ENCODE measurements at places on chromosomes 6 and 20.

DNA sequence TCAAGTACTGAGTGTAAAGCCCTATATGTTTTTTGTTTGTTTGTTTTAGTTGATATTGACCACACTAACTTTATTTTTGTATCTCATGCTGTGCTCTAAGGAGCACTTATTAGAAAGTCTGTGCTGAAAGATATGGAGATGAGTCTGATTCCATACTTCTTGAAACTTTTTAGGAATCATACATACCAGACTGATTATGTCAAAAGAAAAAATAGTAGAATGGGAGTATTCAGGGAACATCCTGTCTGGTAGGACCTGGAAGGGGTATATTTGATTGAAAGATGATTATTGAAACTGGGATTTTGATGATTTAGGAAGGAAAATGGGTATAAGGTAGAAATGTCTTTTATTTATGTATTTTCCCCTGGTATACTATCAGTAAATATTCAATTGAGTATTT lies 111.4 kb downstream of the QKI start:
- DNase-seq, result no peak

DNA sequence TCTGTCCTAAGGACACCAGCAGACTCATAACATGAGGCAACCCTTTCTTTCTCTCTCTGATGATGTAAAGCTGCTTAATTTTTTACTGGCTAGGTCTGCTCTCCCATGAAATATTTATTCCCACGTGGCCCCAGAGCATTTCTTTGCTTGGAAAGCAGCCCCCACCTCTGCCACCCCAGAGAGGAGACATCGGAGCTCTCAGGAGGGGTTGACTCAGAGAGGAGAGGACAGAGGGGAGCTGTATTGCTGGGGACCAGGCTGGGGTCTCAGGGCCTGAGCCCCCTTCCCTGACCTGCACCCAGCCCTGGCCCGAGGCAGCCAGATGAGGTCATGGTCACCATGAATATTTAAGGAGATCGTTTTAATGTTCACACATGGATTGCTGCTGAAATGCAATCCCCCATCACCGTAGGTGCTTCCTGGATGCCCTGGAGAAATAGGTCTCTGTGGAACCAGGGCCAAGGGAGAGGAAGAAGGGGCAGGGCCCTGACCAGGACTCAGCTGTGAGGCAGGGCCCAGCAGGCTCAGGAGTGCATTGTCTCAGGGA lies 117.5 kb downstream of the DLL1 start:
- no peak for DNase-seq

- peak; percentile 31 for DNase-seq
Observed at GRCh38 chr6:105850261-105851112, 235.6 kb upstream of the PRDM1 start.

- DNase-seq, result no peak
Observed at GRCh38 chr6:116229287-116229913, 24.5 kb downstream of the TSPYL4 start.

DNA sequence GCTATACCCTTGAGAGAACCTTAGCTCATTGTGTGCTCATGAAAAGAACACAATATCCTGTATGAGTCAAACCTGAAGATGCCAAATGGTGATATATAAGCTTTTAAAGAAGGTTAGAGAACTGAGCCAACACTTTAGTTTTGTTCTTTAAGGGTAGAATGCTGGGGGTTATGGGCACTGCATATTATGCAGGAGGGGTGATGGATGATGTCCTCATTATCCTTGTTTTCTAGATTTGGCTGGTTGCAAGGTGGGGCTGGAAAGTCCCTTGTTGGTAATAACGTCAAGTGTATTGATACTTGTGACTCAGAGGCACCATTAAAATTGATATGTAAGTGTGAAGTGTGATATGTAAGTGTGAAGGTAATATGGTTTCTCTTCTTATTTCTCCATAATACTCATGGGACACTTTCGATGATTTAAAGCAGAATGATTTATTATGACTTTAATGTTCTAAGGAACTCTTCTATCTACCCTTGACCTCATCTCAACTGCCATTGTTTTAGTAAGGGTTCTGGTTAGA lies 113.7 kb upstream of the DTNBP1 start:
- no peak for DNase-seq

DNA sequence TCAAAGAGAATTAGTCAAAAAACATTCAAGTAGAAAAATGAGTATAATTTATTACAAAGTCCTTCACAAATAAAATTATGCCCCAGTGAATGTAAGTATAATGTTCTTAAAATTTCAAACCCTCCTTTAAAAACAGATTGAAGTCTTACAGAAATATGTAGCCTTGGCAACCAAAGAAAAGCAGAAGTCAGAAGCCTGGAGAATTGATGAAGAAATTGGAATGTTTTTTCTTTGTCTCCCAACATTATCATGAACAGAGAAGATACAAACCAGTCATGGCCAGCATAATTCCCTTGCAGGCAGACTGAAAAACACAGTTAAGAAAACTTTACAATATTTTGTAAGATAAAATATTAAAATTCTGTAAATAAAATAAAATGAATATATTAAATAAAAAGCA lies 221.9 kb downstream of the TBC1D32 start:
- DNase-seq, result no peak

- DNase-seq, result no peak
Observed at GRCh38 chr6:52640170-52640569, 30.7 kb upstream of the TMEM14A start.

- DNase-seq, result no peak
Observed at GRCh38 chr6:55953335-55953734, 77.9 kb upstream of the BMP5 start.

GRCh38 chr6:170317076-170317475 lies 10.5 kb downstream of the FAM120B start:
- DNase-seq, result no peak

GRCh38 chr6:48535582-48536009 lies 424.6 kb upstream of the PTCHD4 start:
- DNase-seq, result no peak

GRCh38 chr6:28922004-28922820 lies 1.6 kb downstream of the TRIM27 start:
- DNase-seq, result no peak

GRCh38 chr6:92586236-92586977 lies 833.0 kb downstream of the EPHA7 start:
- no peak for DNase-seq

- no peak for DNase-seq
Observed at GRCh38 chr20:59007665-59008511, 834 bp upstream of the CTSZ start.

DNA sequence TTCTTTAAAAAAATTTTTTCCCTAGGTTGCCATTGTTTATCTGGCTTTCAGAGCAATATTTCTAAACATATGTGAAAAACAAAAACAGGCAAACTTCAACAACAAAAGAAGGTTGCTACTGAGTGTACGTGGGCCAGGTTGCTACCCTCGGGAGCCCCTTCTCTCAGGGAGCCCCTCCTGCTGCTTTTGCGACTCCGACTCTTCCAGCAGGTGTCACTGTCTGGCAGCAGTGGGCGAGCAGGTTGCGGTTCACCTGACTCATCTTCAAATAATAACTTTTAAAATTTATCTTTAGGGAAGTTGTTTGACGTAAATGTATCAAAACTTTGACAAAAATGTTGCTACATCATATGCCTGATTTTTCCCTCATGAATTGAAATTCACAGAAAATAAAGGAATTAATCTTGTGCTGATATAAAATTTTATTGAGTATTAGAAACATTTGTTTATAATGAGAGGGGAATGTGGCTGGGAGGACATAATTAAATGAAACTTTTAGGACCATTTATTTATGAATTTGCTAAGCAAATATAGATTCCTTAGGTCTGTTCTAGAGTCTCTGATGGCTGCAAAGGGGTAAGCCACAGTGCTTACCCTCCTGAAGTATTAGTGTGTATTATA lies 138.8 kb downstream of the HIVEP1 start:
- no peak for DNase-seq

- DNase-seq, result no peak
Observed at GRCh38 chr20:43472671-43473380, 15.1 kb downstream of the SRSF6 start.

GRCh38 chr6:100347901-100348550 lies 116.7 kb downstream of the SIM1 start:
- DNase-seq, result no peak

DNA sequence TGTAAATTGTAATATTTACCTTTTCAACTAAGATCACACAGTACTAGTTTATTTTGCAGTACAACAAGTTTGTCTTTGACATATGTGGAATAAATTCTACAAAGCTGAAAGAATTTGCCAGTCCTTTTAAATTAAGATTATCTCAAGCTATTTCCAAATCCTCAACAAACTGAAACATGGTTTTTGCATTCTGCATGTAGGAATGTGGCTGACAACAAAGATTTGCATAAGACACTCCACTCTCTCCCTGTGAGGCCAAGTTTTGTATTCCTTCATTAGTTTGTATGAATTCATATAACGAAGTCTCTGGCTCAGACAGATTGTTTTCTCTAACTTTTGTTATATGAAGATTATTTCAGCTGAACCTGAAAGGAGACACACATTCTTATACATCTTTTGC lies 124.1 kb upstream of the THEMIS start:
- DNase-seq, result no peak

GRCh38 chr20:55052459-55052858 lies 577.1 kb downstream of the DOK5 start:
- DNase-seq, result no peak

- DNase-seq, result peak; percentile 11
Observed at GRCh38 chr6:158249340-158249836, 62.9 kb upstream of the TULP4 start.

DNA sequence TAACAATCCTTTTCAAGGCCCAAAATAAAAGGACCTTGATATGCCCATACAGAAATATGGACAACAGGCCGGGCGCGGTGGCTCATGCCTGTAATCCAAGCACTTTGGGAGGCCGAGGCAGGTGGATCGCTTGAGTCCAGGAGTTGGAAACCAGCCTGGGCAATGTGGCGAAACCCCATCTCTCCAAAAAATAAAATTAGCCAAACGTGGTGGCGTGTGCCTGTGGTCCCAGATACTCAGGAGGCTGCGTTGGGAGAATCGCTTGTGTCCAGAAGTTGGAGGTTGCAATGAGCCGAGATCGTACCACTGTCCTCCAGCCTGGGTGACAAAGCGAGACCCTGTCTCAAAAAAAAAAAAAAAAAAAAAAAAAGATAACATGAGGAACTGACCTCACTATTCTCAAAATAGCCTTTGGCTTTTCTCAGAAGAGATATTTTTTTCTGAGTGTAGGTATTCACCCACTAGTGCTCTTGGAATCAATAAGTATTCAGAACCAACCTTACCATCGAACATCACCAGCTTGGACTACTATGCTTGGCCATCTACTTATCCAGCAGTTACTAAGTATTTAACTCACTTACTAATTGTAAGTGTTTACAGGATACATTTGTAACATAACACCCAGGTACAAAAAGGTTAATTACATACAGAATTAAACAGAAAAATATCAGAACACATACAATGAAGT lies 99.2 kb downstream of the OR2B2 start:
- no peak for DNase-seq

DNA sequence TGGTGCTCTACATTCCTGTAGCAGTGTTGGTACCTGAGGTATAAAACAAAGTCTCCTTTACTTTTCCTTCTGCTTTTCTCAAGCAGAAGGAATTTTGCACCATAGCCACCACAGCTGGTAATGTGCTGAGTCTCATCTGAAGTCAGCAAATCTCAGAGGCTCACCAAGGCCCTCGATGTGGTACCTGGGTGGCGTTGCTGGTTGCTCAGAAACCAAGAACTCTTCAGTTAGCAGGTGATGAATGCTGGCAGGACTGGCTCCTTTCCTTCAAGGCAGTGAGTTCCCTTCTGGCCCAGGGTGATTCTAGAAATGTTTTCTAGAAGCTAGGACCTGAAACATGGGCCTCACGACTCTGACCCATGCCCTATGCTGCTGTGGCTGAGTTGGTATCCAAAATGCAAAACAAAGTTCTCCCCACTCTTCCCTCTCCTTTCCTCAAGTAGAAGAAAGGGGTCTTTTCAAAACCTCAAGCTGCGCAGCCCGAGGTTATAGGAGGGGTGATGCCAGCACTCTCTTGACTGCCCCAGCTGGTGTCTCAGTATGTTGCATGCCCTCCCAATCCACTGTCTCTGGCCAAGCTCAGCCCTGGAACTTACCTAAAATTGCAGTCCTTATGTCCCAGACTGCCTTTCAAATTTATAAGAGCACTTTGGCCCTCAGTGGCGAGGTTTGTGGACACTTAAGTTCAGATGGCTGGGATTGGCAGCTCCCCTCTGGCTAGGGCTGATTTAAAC lies 592.3 kb downstream of the FRK start:
- DNase-seq, result no peak

DNA sequence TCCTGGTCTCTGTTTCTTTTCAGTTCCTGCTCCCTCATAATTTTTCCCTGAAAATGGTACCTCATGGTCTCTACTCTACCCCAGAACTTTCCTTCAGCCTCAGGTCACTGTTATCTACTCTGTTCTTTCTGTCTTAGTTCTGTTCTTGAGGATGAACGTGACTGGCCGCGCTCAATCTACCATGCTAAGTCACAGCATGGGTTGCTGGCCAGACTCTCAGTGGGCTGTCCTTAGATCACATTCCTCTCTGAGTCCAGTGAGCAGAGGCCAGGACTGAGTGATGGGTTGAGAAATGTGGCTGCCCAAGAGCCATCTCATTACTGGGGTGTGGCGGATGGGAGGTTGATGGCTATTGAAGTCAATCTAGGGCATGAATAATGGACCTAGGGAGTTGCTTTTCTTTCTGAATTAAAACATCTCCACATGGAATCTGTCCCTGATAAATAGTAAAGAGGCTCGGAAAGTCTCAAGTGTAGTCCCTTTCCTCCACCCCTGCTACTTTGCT lies 164.0 kb upstream of the DTNBP1 start:
- DNase-seq, result no peak

GRCh38 chr20:6418732-6419131 lies 295.9 kb upstream of the FERMT1 start:
- no peak for DNase-seq

GRCh38 chr6:131206463-131207251 lies 71.4 kb downstream of the AKAP7 start:
- no peak for DNase-seq

- DNase-seq, result no peak
Observed at GRCh38 chr20:5766085-5766764, 16.0 kb downstream of the SHLD1 start.

GRCh38 chr20:35870541-35871258 lies 83.6 kb downstream of the SCAND1 start:
- DNase-seq, result no peak

DNA sequence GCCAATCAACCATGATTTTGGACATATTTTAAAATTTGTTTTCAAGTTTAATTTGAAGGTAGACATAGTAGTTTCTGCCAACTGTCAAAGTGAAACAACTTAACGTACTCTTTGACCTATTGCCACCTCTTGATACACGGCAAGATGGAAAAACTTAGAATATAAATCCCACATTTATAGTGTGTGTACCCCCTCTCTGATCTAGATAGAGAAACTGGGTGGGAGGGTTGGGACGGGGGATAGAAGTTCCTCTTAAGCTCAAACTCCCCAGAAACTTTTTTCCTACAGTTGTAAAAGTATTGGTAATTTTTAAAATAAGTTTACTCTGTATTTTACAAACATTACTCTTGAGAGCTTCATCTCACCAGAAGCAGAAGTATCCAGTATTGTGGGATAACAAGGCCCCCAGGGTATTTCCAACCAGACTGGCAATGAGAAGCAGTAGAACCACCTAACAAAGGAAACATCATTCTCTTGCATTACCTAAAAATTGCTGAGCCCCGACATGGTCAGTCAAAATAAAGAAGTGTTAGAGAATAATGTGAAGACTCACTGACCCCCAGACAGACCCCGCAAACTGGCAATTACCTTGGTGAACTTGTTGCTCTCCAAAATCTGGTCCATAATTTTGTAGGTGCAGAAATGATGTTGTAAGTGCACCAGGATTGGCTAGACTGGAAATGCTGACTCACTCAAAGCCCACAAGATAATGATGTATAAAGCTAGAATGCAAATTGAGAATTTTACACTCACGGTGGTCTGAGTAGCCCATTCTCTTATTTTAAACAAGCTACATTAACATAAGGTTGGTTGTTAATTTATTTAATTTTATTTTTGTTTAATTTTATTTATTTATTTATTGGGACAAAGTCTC lies 74.7 kb upstream of the TNFAIP3 start:
- no peak for DNase-seq

All from NCI-H446 (cell line).